ENCODE measurements at places on chromosomes 12 and 14.

- no peaks in the 10 kb centered on the region for H3K36me3 ChIP-seq
- ATAC-seq = no peak
- no peak overlapping the region for H3K4me3 ChIP-seq
- H3K4me1 ChIP-seq = peaks cover 19% of the 10 kb centered on the region
These were observed 399 bp upstream of the ZNF705A start for GRCh38 chr12:8156416-8156815.

DNA sequence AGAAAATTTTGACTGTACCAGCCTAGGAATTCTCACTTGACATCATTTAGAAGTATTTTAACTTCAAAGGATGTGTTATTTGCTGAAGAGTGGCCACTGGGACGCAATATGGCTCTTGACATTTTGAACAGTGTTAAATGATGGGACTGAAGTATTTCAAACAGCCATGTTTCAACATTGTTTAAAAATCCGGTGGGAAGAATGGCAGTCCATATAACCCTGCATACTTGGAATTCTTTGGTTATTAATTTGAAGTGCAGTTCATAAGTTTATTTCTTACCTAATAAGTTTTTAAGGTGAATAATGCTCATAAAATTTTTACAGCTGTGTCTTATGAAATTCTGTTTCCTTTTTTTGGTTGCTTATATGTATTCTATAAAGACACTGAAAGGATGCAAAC lies 8.3 kb downstream of the TMTC2 start:
- H3K27me3 ChIP-seq = no peaks in the 10 kb centered on the region
- no peaks in the 10 kb centered on the region for H3K4me1 ChIP-seq

DNA sequence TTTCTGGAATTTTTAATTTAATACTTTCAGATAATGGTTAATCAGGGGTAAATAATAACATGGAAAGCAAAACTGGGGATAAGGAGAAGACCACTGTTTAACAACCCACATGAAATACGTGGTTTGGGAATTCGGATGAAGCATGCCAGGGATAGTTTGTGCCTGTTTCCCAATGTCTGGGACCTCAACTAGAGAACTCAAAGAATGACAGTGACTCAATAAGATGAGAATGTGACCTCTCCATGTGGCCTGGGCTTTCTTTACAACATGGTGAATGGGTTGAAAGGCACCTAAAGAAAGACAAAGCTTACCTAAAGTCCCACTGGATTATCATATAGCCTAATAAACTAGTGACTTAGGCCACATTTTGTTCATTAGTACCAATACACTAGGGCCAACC lies 460.3 kb upstream of the LRFN5 start:
- H3K27me3 ChIP-seq = no peaks in the 10 kb centered on the region
- ATAC-seq = no peak
- no peaks in the 10 kb centered on the region for H3K4me1 ChIP-seq

- H3K4me3 ChIP-seq = no peak overlapping the region
- H3K4me1 ChIP-seq = peaks cover 37% of the 10 kb centered on the region
- H3K27me3 ChIP-seq = no peaks in the 10 kb centered on the region
These were observed 210.7 kb upstream of the ATP2B1 start for GRCh38 chr12:89919241-89919906.

- no peak overlapping the region for H3K4me3 ChIP-seq
- H3K36me3 ChIP-seq = no peaks in the 10 kb centered on the region
- H3K27me3 ChIP-seq = no peaks in the 10 kb centered on the region
- H3K27ac ChIP-seq = no peak overlapping the region
These were observed 29.5 kb downstream of the CCDC198 start for GRCh38 chr14:57464008-57464730.

GRCh38 chr14:26959437-26959836 lies 361.6 kb upstream of the NOVA1 start:
- ATAC-seq = no peak
- H3K4me3 ChIP-seq = no peak overlapping the region
- no peaks in the 10 kb centered on the region for H3K4me1 ChIP-seq
- H3K27ac ChIP-seq = no peak overlapping the region
- no peaks in the 10 kb centered on the region for H3K36me3 ChIP-seq

DNA sequence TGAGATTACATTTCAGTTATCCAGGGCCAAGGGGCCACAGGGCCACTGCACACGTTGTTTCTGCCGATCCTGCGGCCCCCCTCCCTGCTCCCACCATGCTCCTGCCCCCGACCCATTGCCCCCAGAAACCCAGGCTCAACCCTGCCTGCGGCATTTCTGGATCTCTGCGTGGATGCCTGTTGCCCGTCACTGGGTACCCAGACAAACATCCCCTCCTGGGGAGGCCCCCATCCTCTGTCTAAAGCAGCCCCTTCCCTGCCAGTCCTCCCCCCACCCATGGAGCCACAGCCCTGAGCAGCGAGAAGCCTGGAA lies 326.4 kb upstream of the SFSWAP start:
- no peaks in the 10 kb centered on the region for H3K4me1 ChIP-seq
- H3K27ac ChIP-seq = no peak overlapping the region
- H3K27me3 ChIP-seq = peaks cover 82% of the 10 kb centered on the region

GRCh38 chr12:11886339-11886738 lies 184.4 kb upstream of the BCL2L14 start:
- peaks cover 94% of the 10 kb centered on the region for H3K36me3 ChIP-seq
- no peak for ATAC-seq
- peaks cover 63% of the 10 kb centered on the region for H3K4me1 ChIP-seq
- H3K4me3 ChIP-seq = no peak overlapping the region

DNA sequence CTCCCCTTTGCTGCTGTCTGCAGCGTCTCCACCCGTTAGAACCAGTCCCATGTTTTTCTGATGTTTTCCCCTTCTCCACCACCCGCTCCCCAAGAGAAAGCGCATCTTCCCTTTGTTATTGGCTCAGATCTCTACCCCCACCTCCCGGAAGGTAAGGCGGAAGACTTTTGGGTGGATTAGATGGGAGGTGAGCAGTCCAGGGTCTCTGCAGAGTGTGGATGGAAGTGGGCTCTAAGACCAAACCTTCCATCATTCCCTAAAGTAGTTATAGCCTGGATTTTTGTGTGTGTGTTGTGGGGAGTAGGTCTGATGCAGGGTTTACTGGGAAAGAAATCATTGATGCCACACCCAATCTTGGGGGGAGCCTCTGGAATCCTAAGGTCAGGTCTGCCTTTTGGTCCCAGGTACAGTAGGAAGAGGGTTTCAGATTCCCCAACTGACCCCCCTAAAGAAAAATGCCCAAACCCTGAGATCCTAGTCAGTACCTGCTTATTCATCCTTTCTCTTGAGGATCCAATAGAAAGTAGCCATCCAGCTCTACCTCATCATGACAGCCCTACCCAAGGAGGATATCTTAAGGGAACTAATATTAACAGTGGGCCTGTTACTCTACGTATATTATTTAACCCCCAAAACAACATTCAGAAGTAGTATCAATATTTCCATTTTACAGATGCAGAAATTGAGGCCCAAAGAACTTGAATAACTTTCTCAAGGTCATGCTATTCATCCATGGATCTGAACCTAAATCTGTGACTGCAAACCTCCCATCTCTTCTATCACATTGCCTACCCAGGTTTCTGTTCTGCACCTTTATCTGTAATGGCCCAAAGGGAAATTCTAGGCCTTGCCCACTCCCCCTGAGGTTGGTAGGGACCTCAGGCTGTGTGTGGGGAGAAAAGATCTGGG lies 1.1 kb downstream of the KIF5A start:
- no peaks in the 10 kb centered on the region for H3K36me3 ChIP-seq
- peaks cover 16% of the 10 kb centered on the region for H3K27me3 ChIP-seq
- H3K4me3 ChIP-seq = peak overlapping the region; percentile 79

DNA sequence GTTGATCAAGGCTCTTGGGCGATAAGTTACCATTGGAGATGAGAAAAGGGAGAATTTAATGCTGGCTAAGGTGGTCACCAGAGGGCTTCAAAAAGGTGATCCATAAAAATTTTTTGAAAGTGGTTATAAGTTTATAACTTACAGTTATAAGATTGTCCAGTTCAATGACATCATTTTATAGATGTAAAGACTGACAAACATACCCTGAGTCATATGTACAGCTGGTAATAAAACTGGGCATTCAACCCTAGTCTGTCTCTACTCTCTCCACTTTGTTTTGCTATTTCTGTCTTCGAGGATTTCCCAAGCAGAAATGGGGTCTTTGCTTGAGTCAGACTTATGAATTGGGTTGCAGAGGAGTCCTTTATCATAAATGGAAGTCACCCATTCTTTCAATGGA lies 454.0 kb downstream of the SOX5 start:
- H3K36me3 ChIP-seq = peaks cover 9% of the 10 kb centered on the region
- H3K4me1 ChIP-seq = no peaks in the 10 kb centered on the region
- no peak overlapping the region for H3K27ac ChIP-seq
- ATAC-seq = no peak

- H3K4me1 ChIP-seq = peaks cover 15% of the 10 kb centered on the region
- H3K27ac ChIP-seq = no peak overlapping the region
- H3K36me3 ChIP-seq = peaks cover 60% of the 10 kb centered on the region
These were observed 39.2 kb upstream of the GPR68 start for GRCh38 chr14:91283666-91284065.

DNA sequence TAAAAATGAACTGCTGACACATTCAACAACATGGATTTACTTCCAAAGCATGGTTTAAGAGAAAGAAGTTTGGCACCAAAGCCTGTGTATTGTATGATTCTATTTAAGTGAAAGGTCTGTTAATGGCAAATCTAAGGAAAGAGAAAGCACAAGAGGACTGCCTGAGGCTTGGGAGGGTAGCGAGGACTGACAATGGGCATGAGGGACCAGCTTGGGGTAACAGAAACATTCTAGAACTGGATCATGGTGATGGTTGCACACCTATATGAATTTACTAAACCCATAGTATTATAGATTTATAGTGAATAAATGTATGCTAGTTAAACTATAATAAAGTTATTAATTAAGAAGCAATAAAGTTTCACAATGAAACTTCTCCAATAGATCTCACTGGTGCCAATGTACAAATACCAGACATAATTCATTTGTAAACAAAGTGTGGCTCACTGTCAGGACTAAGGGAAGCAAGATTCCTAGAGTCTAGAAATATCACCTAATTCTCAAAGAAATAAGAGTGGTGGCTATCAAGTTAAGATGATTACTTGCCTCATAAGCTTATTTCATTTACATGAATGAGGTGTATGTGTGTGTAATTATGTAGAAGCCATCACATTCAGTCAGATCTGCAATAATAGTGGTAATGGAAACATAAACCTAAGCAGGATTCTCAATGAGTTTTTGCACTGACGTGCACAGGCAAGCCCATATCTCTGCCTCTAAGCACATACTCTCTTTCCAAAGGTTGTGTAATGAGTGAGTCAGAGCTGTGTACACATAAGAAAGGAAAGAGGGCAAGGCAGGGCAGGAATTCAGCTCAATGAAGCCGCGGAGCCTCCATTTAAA lies 353.4 kb downstream of the KCNH5 start:
- H3K4me3 ChIP-seq = no peak overlapping the region
- no peak overlapping the region for H3K27ac ChIP-seq
- no peaks in the 10 kb centered on the region for H3K36me3 ChIP-seq

DNA sequence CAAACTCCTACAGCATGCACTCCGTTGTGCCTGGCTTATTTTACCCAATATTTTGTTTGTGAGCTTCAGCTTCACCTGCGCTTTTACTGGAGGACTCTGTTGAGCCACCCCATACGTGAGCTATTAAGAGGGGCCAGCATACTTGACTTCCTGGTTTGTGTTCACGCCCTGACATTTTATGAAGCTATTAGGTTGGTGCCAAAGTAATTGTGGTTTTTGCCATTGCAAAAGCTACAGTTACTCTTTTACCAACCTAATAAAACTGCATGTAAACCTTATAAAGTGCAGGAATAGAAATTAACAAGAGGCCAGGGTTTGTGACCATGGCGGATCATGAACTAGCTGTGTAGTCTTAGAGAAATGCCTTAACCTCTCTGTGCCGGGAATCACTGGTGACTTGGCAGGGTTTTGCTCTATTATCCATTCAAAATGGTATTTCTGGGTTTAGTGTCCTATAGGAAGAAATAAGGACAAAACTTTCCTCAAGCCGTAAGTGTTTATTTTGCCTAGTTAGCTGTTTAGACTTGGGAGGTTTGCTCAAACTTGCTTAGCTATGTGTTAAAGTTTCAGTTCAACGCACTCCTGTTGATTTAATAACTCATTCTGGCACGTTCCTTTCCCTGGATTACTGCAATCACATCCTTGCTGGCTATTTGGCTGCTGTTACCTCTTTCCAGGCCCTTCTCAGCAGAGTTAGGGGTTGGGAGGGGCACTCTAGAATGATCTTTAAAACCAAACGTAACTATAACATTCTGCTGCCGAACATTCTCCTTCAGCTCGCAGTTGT lies 1027.6 kb downstream of the BCL11B start:
- H3K4me3 ChIP-seq = no peak overlapping the region
- no peaks in the 10 kb centered on the region for H3K36me3 ChIP-seq
- no peaks in the 10 kb centered on the region for H3K4me1 ChIP-seq
- no peaks in the 10 kb centered on the region for H3K27me3 ChIP-seq
- no peak overlapping the region for H3K27ac ChIP-seq

GRCh38 chr14:92366237-92366636 lies 43.3 kb downstream of the SLC24A4 start:
- no peak overlapping the region for H3K27ac ChIP-seq
- ATAC-seq = no peak

DNA sequence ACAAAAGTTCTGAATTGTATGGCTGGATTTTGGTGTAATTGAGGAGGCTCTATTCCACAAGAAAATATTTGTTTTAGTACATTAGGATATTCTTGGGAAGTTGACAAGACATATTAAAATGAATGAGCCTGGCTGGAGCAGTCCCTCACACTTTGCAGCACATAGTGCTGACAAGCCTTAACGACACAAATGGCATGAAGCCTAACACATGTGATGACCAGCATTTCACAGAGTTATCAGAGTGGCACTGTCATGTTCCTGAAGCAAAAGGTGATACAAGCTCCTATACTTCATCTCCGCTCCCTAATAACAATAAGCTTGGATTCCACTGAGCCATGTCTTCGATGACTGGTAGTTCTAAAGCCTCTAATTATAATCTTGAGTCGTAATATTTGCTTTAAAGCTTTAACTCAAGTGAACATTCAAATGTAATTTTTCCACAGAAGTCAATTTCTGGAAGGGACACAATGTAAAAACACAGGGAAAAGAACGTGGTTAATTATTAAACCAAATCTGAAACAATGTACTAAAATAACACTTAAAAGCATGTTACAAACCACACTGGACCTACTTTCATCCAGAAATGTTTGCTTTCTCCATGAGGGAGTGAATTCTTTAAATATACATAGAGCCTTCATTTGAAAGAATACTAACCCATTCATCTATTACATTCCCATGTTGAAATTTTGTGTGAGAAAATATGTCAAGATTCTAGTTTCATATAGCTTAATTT lies 49.6 kb downstream of the GRIP1 start:
- no peaks in the 10 kb centered on the region for H3K36me3 ChIP-seq
- no peak for ATAC-seq
- no peaks in the 10 kb centered on the region for H3K27me3 ChIP-seq
- H3K4me1 ChIP-seq = peaks cover 40% of the 10 kb centered on the region
- no peak overlapping the region for H3K27ac ChIP-seq

- H3K4me1 ChIP-seq = peaks cover 12% of the 10 kb centered on the region
- H3K4me3 ChIP-seq = peak overlapping the region; percentile 40
- peak; percentile 77 for ATAC-seq
- H3K27me3 ChIP-seq = no peaks in the 10 kb centered on the region
- peaks cover 19% of the 10 kb centered on the region for H3K36me3 ChIP-seq
These were observed 142.7 kb downstream of the RAD51B start for GRCh38 chr14:67962215-67962644.
